NB4 (cell line): ENCODE measurements at places on chromosomes 4 and X.

DNA sequence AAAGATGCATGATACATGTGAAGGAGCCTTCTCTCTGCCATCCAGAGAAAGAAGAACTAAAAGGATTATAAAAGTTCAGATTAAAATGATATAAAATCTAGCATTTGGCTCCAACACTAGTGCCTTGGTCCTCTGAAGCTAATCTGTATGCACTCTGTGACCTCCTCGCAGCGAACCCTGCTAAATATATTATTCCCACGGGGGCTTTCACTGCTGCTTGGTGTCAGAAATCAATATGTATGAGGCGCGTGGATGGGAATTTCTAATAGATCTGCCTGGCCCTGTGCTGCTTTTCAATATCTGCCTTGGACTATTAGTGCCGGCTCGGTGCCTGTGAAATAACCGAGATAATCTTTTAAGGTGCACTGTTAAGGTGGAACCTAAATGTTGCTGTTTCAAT, 69.7 kb downstream of the CXXC4 start:
- no peak for DNase-seq

GRCh38 chr4:122873821-122874593, 47.4 kb downstream of the FGF2 start:
- peak; percentile 2 for DNase-seq

DNA sequence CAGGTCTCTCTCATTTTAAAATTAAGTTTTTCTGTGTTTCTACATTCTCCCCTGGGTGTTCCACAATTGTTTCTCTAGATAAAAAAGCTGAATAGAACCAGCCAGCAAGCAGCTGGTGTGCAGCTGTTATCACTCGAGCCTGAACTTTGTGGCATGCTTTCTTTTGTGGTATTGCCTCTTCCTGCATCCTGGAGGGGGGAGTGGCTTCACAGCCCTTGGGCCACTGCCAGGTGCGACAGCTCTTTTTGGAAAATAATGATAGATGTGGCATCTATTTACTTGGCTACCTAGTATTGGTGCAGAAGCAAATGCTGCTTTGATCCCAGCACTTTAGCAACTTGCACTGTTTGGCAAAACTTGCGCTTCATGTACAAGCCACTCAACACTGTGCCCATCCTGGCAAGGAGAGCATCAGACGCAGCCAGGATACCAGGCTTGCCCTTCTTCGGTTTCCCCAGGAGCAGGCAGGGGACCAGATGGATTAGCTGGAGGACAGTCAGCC, 69.4 kb downstream of the HMGB2 start:
- peak; percentile 32 for DNase-seq

- DNase-seq, result peak; percentile 62
These were observed 17.3 kb downstream of the CTPS2 start for GRCh38 chrX:16695079-16695676.

- DNase-seq, result no peak
These were observed 160.4 kb upstream of the MAP3K15 start for GRCh38 chrX:19675731-19676130.

GRCh38 chr4:118356731-118357130, 3.9 kb upstream of the PRSS12 start:
- DNase-seq, result peak; percentile 25

- DNase-seq, result no peak
These were observed 74.6 kb upstream of the FRMPD3 start for GRCh38 chrX:107374831-107375230.

DNA sequence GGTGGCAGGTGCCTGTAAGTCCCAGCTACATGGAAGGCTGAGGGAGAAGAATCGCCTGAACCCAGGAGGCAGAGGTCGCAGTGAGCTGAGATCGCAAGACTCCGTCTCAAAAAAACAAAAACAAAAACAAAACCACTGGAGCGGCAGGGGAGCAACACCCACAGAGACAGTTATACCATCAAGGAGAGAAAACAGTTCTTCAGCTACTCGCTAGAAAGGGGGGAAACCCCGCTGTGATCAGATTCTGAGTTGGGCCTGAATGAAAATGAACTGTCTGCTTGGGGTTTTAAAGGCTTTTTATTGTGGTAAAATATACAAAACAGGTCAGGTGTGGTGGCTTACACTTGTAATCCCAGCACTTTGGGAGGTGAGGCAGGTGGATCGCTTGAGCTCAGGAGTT, 16.8 kb upstream of the IRAK1 start:
- DNase-seq, result no peak

GRCh38 chr4:850323-850945, 24.5 kb upstream of the CPLX1 start:
- no peak for DNase-seq

GRCh38 chr4:110197529-110198042, 829 bp downstream of the ELOVL6 start:
- peak; percentile 68 for DNase-seq

DNA sequence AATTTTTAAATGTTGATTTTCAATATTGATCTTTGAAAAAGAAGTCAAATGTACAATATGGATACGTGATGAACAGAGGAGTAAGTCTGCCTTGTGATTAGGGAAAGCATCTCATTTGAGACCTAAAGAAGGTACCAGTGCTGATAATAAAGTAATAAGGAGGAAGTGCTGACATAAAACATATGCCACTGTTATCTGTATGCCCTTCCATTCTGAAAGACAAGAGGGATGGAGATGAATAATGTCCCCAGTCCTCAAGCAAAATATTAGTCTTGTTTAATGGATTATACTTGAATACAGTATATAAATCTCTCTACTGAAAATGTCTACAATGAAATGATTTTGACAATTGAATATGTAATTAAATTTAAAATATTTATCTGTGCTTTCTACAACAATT, 58.2 kb downstream of the CCSER1 start:
- no peak for DNase-seq

GRCh38 chr4:113603911-113604310, 157.6 kb downstream of the CAMK2D start:
- no peak for DNase-seq

DNA sequence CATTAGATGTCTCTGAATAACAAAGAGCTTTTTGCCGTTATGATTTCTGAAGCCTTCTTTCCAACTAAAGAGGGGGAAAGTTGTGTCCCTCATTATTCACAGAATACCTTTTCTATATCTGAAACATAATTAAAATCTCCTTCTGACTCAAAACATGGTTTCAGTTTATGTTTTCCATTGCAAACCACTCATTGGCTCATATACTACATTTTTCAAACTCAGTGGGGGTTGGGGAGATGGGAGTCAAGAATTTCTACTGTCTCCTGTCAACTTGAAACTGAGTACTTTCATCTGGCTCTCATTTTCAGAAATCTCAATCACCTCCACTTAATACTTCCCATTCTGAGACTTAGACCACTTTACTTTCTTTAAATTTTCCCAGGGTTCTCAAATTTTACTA, 1839.5 kb upstream of the PCDH10 start:
- DNase-seq, result no peak

- DNase-seq, result peak; percentile 60
These were observed 101.6 kb downstream of the KLHL8 start for GRCh38 chr4:87118826-87119225.

GRCh38 chrX:130893356-130894085, 9.5 kb downstream of the ENOX2 start:
- DNase-seq, result no peak

DNA sequence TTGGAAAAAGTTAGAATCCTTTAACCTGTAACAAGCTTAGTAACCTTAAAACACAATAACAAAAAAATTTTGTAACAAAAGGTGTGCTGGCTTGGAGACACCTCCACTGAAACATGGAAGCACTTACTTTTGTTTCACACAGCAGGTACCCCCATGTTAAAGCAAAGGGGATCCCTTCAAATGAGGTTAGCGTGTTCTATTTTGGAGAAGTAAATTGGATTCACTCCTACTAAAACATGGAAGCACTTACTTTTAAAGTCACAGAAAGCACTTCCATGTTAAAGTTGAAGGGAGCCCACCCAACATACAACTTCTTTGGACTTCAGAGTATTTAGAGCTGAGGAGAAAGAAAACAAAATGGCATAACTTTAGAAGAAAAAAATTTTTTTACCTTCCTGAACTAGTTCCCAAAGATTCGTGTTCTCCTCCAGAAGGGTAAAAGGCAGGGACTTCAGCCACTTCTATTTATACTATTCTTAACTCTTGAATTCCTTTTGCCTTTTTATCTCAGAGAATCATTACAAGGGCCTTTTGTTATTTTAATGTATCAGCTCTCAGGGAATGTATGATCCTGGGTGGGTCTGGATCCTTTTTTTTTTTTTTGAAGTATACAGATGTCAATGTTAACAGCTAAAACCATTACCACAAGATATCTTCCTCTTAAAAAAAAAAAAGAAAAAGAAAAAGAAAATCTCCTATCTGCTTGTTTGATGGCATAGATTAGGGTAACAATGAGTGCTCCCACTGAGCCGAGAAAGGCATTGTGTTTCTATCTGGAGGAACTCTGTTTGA, 11.5 kb downstream of the LARP7 start:
- no peak for DNase-seq

DNA sequence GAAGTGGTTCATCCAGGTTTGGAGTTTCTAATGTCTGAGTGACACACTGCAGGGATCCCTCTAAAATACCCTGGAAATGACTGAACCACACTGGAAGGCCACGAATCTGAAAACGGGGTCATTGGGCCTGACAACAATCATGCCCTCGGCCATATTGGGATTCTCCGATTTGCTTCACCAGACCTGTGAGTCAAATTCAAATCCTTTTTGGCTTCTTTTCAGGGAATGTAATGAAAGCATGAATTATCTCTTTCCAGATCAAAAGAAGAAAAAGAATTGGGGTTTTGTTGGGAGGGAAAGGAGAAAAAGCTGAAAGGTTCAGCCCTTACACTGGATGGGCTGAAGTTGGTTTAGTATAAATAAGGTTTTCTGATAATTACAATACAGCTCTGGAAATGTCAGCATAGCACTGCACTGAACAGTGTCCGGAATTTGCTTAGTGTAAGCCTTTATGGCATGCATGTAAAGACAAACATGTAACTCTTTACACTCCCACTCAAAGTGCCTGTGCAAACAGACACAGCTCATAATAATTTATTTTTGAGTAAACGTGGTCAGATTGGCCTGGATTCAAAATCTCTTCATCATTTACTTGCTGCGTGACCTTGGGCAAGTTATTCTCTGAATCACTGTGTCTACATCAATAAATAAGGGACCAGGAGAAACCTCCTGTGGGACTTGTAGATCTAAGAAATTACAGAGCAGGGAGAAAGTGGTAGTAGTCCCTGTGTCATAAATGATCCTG, 21.4 kb downstream of the CT47C1 start:
- no peak for DNase-seq

DNA sequence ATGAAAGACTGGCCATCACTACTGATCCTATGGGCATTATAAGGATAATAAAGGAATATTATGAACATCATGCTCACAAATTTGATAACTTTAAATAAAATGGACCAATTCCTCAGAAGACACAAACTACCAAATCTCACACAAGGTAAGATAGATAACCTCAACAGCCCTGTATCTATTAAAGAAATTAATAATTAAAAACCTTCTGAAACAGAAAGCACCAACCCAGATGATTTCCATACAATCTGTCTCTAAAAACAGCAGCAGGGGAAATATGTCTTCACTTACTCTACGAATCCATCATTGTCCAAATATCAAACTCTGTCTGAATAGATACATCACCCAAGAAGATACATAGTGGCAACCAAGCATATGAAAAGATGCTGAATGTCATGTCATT, 55.2 kb downstream of the LCORL start:
- DNase-seq, result no peak

- DNase-seq, result no peak
These were observed 55.8 kb downstream of the PAK3 start for GRCh38 chrX:111151764-111152163.

GRCh38 chr4:168803732-168804131, 206.3 kb downstream of the CBR4 start:
- DNase-seq, result no peak

GRCh38 chrX:136157187-136157586, 9.9 kb downstream of the FHL1 start:
- DNase-seq, result peak; percentile 8

DNA sequence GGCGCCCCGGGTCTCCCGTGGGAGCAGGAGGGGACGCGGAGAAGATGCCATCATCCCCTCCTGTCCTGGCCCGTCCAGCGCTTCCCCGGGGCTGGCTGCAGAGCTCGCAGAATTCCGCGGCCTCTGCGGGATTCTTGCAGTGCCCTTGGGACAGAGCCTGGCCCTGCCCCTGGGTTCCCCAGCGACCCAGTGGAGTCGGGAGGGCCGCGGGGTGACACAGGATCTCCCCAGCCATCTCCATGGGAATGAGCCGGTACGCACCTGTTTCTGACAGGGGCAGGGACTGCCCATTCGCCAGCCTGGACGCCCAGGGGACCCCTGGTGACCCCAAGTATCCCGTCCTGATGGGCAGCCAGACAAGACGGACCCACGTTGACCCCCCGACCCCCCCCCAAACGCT, 482 bp downstream of the FAM9C start:
- DNase-seq, result no peak

DNA sequence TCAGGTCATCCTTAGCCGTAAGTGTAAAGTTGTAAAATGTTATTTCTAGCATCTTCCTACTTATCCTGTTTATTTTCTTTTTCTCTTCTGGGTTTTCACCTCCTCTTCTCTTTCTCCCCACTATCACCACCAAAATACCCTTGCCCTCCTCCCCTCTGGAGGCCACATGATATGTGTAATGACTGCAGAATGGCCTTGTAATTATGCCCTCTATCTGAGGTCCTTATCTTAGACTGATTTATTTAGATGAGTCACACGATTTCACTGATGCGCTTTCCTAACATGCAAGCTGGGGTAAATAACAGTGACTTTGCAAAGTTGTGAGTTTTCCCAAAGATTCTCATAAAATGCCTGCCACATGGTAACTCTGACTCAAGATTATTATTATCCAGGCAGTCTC, 231.8 kb upstream of the GPRIN3 start:
- DNase-seq, result no peak

- DNase-seq, result no peak
These were observed 1.1 kb downstream of the LGI2 start for GRCh38 chr4:25029479-25030276.

GRCh38 chr4:98510757-98511517, 147.5 kb downstream of the TSPAN5 start:
- DNase-seq, result peak; percentile 64

DNA sequence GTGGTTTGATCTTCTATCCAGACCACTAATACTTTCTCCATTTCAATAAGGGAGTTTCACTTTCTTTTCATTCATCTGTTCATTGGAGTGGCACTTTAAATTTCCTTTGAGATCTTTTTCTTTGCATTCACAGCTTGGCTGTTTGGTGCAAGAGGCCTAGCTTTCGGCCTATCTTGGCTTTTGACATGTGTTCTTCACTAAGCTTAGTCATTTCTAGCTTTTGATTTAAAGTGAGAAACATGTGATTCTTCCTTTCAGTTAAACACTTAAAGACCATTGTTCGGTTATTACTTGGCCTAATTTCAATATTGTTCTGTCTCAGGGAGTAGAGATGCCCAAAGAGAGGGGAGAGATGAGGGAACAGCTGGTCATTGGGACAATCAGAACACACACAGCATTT, 24.3 kb downstream of the CXCL13 start:
- DNase-seq, result no peak

- no peak for DNase-seq
These were observed 27.1 kb downstream of the KCTD8 start for GRCh38 chr4:44421330-44422065.

DNA sequence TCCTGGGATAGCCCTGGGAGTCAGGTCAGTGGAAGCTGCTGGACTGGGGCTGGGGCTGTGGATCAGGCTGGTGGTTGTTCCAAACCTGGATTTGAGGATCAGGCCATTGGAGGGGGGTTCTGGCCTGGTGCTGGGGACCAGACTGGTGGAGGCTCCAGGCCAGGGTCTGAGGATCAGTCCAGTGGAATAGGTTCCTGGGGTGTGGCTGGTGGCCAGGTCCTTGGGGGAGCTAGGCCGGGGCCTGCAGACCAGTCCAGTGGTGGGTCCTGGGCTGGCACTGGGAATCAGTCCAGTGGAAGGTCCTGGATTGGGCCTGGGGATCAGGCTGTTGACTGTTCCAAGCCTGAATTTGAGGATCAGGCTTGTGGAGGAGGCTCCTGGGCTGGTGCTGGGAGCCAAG, 8.0 kb downstream of the ARMCX4 start:
- no peak for DNase-seq
